ENCODE measurements at places on chromosomes 16 and 17. TPM values are rescaled to one million over a fixed set of nuclear protein-coding genes. Genes with fewer than 3 reads are reported as not detected.

DNA sequence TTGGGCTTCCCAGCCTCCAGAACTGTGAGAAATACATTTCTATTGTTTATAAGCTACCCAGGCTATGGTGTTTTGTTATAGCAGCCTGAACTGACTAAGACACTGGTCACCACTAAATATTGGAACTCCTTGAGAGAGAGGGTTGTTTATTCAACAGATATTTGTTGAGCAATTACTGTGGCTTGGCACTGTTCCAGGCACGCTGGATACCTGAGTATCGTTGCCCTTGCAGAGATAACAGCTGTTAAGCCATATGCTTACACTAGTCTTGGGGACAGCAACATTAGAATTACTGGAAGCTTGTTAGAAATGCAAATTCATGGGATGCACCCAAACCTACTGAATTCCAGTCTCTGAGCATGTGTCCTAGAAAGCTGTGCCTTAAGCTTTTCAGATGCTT is 230.7 kb downstream of the HS3ST4 start:
- peaks cover 2% of the 10 kb centered on the region for H3K27me3 ChIP-seq
- no peak overlapping the region for H3K27ac ChIP-seq
- DNase-seq: no peak

The SYT17 gene
- total RNA-seq: not detected

The TBC1D3I gene
- total RNA-seq: 0.58 TPM

- DNase-seq: no peak
- H3K27ac ChIP-seq: peak overlapping the region; percentile 57
- H3K4me3 ChIP-seq: no peak overlapping the region
- H3K4me1 ChIP-seq: peaks cover 28% of the 10 kb centered on the region
- H3K27me3 ChIP-seq: no peaks in the 10 kb centered on the region
These were observed 30.9 kb upstream of the SLC25A19 start for GRCh38 chr17:75319904-75320691.

DNA sequence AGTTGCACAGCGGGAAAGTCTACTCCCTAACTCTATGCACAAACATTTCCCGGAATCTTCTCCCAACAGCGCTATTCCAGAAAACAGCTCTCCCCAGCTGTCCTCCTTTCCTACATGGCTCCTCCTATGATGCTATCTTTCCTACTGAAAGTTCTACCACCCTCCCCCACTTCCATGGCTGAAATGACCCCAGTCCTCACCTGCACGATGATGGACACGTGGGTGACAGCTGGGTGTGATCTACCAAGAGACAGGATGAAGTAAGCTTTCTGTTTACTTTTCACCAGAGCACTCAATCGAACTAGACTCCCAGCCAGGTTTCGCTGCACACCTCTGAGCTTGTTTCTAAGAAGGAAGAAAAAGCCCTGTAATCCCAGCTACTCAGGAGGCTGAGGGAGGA is 10.7 kb downstream of the CTC1 start:
- no peak overlapping the region for H3K4me3 ChIP-seq
- no peaks in the 10 kb centered on the region for H3K27me3 ChIP-seq
- no peak for DNase-seq
- H3K27ac ChIP-seq: no peak overlapping the region

The HOXB1 gene
- total RNA-seq: not detected

- H3K36me3 ChIP-seq: peaks cover 22% of the 10 kb centered on the region
- no peak overlapping the region for H3K4me3 ChIP-seq
- no peak overlapping the region for H3K27ac ChIP-seq
- no peaks in the 10 kb centered on the region for H3K27me3 ChIP-seq
- H3K4me1 ChIP-seq: peaks cover 56% of the 10 kb centered on the region
These were observed 2.4 kb downstream of the SLC25A35 start for GRCh38 chr17:8292639-8293395.

- no peak overlapping the region for H3K27ac ChIP-seq
- H3K4me3 ChIP-seq: no peak overlapping the region
- no peaks in the 10 kb centered on the region for H3K4me1 ChIP-seq
- H3K27me3 ChIP-seq: peaks cover 14% of the 10 kb centered on the region
- no peak for DNase-seq
These were observed 63.0 kb upstream of the CBX4 start for GRCh38 chr17:79902146-79902791.
